ENCODE measurements at places on chromosomes 2 and 18.

DNA sequence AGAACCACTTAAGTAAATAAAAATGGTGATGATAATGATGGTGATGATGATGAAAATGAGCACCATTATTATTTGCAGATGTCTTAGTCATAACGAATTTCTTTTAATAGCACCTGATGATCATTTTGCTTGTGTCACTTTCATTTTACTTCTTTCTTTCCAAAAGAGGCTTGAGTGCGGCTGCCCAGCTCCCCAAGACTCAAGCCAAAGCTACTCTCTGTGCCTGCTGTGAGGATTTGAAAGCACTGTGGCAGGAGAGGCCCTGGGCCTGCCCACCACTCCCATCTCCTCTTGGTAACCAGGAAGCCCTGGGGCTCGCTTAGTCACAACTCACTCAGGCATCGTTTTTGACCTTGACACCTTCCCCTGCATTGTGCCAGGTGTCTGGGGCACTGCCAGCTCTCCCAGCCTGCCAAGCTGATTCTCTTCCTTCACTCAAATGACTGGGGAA, 41.2 kb downstream of the RPL37A start:
- DNase-seq: no peak

GRCh38 chr18:51686590-51686989, 489.1 kb upstream of the MEX3C start:
- no peak for DNase-seq

- DNase-seq: no peak
These were observed 69.0 kb downstream of the ST6GAL2 start for GRCh38 chr2:106816974-106817373.

- no peak for DNase-seq
These were observed 241.1 kb downstream of the BCL2 start for GRCh38 chr18:63078471-63078870.

- DNase-seq: no peak
These were observed 225.6 kb downstream of the CYP26B1 start for GRCh38 chr2:71922091-71922490.

GRCh38 chr2:123791684-123792083, 233.4 kb upstream of the CNTNAP5 start:
- no peak for DNase-seq

- no peak for DNase-seq
These were observed 79.6 kb upstream of the LAPTM4A start for GRCh38 chr2:20130821-20131645.

DNA sequence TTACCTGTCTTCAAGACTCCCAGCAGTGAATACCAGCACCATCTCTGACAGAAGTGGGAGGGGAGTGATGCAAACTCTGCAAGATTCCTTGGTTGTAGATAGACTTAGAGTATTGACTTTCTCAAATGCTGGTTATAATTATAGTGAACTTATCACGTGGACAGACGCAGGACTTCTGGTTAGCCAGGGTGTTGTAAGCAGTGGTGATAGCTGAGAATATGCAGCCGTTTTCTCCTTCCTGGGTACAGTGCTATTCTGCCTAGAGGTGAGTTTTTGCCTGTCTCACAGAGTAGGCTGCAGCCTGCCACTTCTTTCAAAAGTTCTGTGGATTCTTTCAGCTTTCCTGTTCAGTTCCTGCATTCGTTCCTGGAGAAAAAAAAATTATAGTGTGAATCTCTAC, 733 bp upstream of the CXCR2 start:
- DNase-seq: no peak

GRCh38 chr2:237819231-237819630, 20.7 kb downstream of the RBM44 start:
- DNase-seq: no peak

GRCh38 chr2:220811115-220811514, 761.0 kb downstream of the EPHA4 start:
- no peak for DNase-seq

DNA sequence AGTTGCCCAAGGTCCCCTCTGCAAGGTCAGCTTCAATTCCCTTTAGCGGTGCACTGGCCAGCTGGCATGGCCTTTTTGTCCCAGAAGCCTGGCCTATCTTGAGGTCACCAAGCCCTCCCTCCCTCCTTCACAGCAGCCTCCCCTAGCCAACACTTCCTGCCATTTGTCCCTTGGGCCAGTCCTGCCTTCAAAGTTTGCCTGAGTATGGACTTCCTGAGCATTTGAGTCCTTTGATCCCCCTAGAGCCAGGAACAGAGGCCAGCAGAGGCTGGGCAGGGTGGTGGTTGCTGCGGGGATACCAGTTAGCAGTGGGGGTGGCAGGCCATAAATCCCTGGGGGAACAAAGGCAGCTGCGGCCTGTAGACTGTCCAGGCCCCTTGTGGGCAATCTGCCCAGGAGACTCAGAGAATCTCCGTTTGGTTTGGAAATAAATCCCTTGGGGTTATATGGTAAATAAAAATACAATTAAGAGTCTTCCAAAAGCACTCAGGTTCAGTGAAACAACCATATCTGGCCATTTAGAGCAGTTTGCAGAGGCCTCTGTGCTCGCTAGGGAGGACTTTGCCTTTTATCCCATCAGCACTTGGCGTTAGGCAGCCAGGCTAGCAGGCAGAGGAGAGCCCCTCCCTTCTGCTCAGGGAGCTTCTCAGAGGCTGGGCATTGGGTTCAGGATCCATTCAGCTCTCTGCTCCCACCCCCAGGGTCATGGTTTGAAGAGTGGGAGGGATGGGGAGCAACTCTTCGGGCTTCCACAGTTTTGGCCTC, 3.1 kb upstream of the HES6 start:
- no peak for DNase-seq

DNA sequence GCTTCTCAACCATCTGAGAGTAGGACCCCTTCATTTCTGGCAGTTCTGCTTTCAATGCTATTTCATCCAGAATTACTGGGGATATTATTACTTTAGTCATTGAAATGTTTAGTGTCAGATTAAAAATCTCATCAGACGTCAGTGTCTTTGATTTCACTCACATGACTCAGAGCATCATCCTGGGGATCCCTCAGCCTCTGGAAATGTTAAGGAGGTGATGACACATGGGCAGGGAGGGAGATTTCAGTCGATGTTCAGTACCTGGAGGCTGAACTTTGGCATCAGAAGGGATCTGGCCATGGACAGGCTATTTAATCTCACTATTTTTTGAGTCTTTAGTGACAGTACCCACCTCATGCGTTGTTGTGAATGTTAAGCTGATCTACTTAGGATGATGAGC, 39.1 kb downstream of the OSBPL6 start:
- no peak for DNase-seq

GRCh38 chr18:13369756-13370510, 151.4 kb downstream of the LDLRAD4 start:
- no peak for DNase-seq

GRCh38 chr2:180980943-180981911, 822 bp downstream of the UBE2E3 start:
- no peak for DNase-seq

DNA sequence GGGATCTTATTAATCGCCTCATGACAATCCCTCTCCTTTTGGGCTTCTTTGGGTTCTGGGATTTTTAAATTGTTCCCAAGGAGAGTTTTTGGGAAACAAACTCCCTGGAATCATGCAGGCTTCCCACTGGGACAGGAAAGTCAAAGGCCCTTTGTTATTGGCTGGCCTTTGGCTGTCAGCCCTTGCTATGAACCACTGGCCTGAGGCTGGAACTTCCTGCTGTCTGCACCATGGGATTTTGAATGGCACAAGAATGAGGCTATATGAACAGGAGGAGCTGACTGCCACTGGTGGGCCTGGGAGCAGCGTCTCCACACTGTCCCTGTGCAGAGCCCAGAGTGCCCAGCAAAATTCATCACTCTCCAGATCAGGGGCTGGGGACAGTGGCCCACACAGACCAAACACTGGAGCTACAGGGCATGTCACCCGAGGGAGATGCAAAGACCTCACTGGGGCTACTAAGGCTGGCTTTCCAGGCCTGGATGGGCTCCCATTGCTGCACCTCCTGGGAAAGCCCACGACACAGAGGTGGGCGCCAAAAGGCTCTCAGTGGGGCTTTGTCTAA, 35.7 kb downstream of the STEAP3 start:
- no peak for DNase-seq

DNA sequence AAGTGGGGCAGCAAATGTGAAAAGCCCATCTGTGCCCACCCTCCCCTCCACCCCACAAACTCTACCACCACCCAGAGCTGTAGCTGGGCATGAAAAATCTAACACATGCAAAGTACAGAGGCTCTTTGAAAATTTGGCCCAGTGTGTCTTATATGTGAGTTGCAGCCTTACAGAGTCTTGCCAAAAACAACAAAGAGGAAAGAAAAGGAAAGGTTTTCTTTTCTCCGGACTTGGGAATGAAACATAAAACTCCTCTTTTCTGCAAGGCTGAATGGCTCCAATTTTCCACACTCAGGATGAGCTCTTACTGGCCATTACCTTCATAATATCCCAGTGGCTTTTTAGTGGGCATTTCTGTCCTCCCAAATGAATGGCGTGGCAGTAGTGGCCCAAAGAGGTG, 27.9 kb upstream of the POU3F3 start:
- no peak for DNase-seq

GRCh38 chr2:71826826-71827523, 320.7 kb downstream of the CYP26B1 start:
- DNase-seq: no peak

DNA sequence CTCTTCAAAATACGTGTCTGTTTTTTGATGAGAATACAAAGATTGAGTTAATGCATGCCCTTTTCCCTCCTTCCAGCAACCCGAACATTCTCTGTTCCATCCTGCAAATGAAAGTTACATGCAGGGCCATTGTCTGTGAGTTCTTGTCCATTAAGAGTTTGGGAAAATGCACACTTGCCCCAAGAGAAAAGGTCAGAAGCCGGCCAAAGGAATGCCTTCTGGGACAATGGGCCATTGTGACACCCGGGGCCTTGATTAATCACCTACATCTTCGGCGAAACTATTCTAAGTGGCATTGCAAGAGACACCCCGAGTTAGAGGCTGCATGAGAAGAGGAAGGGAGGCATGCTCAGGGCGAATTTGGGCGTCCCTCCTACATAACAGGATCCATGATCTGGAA, 73.7 kb upstream of the COPS8 start:
- no peak for DNase-seq

DNA sequence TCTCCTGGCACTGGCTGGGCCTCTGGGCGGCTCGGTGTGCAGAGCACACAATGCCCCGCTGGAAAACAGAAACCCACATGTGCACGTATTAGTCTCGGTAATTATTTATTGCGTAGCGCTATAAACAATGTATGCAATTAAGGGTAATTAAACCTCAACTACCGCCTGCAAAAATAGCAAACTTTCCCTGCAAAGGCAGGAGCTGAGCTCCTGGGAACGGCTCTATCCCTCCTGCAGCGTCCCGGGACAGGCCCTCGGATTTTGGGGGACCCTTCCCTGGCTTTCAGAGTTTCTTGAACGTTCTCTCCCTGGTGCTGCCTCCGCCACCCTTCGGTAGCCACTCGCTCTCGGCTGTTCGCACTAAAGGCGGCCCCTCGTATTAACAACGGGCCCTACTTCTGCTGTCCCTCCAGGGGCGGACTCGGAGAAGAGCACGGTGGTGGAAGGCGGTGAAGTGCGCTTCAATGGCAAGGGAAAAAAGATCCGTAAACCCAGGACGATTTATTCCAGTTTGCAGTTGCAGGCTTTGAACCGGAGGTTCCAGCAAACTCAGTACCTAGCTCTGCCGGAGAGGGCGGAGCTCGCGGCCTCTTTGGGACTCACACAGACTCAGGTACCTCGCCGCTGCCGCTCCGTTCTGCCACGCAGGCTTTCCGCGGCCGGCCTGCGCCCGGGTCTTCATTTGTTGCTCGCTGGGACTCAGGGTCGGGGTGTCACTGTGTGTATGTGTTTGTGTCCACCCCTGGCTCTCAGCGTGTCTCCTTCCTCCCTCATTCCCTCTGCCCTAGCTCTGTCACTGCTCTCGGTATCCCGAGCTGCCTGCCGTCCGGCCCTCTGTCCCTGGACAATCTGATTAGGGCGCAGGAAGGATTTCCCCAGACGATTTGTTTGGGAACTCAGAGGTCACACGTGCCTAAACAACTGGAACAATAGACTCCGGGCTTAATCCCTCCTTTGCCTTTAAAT, 1.2 kb downstream of the DLX1 start:
- DNase-seq: no peak

DNA sequence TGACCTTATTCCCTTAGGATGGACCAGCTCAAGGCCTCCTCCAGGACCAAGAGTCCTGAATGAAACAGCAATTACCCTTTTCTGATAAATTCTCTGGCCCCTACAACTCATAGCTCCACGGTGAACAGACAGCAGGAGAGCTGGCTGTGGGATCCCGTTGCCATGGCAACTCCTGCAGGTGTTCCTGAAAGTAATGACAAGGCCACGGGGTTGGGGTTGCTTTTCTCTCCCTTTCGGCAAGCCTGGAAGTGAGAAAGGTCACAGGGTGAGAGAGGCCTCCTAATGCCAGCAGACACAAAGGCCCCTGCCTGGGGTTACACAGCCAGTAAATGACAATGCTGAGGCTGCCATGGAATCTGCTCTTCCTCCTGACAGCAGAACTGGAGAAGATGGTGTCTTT, 403.0 kb downstream of the NBAS start:
- DNase-seq: no peak

DNA sequence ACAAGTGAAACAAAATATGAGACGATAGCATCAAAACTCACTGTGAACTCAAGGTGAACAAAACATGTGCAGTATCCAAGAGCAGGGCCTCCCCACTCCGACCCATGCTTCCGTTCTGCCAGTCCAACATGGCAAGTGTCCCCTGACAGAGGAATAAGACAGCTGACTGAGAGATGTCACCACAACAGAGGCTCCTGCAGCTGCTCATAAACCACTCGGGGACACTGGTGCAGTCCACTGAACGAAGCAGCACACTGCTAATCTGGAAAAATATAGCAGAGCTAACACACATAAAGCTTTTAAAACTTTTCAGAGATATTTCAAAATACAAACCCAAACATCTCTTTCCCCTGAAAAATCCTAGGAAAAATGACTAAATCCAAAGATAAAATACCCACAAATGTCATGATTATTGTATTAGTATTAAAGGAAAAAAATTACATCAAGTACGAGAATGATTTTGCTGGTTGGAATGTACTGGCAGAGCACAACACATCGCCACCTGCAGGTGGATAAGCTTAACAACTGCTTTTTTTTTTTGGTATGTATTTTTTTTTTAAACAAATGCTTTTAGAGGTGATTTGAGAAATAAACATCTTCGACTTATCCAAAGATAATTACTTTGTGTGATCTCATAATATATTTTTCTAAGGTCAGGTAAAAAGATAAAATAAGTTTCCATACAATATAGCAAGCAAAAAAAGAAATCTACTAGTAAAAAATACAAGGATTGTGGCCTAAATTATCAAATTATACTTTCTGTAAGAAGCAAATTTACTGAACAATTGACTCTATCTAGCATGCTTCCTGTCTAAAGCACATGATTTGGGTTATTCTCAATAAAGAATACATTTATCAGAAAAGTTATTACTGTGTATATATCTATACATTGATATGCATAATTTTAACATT, 18.6 kb downstream of the THADA start:
- no peak for DNase-seq

- DNase-seq: no peak
These were observed 97.1 kb downstream of the MGAT5 start for GRCh38 chr2:134351016-134351415.

DNA sequence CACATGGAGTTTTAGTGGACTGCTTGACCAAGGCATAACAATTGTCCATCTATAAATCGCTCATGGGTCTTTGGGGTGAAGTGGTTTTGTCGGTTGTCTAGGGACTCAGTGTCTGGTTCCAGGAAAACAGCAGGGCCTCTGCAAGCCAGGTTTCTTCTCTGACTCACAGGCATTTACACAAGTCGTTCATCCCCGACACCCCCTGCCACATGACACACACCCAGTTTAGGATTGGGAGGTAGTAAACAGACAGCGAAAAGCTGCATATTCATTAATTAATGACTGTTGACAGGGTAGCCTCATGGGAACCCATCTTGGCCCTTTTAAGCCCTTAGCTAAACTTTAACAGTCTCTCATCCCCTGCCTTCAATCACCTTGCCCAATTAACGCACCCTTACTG, 194.8 kb upstream of the ACVR2A start:
- DNase-seq: no peak
